Breast epithelium (tissue), 4 donors: ENCODE measurements at places on chromosomes 7 and 10. TPM values are rescaled to one million over a fixed set of nuclear protein-coding genes. Genes with fewer than 3 reads are reported as not detected.

DNA sequence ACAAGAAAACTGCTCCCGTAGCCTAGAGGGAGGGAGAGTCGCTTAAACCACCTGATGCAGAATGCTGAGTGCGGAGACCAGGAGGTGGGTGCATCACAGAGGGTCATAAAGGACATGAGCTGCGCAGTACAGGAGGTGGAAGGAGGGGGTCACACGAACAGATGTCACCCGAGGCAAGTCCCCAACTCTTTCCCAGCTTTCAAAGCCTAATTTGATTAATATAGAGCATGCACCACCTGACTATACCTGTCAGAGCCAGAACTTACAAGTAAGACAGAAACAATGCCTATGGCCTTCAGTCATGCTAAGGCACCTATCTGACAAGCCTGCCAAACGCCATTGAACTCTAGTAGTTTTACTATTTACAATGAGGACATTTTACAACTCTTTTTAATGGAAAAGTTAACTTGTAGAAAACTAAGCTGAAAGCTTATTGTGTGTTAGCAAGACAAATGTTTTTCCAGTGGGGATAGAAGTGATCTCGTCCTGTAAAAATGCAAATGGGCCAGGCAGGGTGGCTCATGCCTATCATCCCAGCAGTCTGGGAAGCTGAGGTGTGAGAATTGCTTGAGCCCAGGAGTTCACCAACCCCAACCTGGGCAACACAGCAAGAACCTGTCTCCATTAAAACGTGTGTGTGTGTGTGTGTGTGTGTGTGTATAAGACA, 1.1 kb upstream of the VOPP1 start:
- DNase-seq = no peak

GRCh38 chr7:157843336-157844140, 506.7 kb downstream of the DNAJB6 start:
- DNase-seq = no peak

GRCh38 chr10:69879634-69880257, 78.0 kb downstream of the COL13A1 start:
- DNase-seq = no peak

- no peak for DNase-seq
Measured at GRCh38 chr10:3588816-3589215, 196.2 kb downstream of the KLF6 start.

- no peak for DNase-seq
Measured at GRCh38 chr7:25117226-25118047, 7.6 kb downstream of the CYCS start.

GRCh38 chr10:33772370-33773252, 438.1 kb upstream of the NRP1 start:
- no peak for DNase-seq

DNA sequence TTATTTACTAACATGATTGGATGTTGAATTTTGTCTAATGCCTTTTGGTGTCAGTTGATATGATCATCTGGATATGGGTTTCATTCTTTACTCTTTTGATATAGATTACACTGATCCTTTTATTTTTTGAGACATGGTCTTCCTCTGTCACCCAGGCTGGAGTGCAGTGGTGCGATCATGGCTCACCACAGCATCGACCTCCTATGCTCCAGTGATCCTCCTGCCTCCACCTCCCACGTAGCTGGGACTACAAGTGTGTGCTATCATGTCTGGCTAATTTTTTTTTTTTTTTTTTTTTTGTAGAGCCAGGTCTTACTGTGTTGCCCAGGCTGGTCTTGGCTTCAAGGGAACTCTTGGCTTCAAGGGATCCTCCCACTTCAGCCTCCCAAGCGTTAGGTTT, 27.1 kb downstream of the BMS1 start:
- DNase-seq = no peak

DNA sequence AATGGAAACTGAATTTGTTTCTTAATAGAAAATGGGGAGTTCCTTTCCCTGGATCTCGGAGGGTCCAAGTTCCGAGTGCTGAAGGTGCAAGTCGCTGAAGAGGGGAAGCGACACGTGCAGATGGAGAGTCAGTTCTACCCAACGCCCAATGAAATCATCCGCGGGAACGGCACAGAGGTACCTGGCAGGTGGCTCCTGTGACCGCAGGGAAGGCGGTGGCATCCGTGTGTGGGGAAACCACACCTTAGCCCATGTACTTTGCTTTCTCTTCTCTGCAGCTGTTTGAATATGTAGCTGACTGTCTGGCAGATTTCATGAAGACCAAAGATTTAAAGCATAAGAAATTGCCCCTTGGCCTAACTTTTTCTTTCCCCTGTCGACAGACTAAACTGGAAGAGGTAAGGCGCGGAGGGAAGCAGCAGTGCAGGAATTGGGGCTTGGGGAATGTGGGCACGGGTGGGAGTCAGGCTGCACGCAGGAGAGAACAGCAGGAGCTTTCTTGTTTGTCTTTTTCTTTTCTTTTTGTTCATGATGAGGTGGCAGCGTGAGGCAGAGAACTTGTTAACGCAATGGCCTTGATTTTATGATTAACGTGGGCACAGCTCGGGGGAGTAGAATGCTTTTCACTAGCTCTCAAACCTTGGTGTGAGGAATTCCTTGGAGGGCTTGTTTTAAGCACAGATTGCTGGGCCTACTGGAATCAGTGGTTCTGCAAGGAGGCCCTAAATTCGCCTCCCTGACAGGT, 12.8 kb downstream of the HKDC1 start:
- no peak for DNase-seq

DNA sequence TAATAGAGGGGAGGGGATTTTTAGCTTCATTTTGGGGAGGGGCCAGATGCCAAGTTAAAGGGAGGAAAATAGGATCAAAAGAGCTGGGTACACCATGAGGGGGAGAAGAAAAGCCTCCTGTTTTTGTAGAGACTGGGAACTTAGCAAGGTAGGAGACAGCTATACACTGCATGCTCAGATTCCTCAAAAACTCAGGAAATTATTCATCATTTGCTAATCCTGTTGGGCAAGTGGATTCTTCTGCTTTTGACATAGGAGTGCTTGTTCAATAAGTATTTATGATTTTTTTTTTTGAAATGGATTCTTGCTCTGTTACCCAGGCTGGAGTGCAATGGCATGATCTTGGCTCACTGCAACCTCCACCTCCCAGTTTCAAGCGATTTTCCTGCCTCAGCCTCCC, 73.4 kb downstream of the LYZL2 start:
- no peak for DNase-seq

GRCh38 chr7:13042605-13043236, 355.3 kb downstream of the ARL4A start:
- DNase-seq = no peak

DNA sequence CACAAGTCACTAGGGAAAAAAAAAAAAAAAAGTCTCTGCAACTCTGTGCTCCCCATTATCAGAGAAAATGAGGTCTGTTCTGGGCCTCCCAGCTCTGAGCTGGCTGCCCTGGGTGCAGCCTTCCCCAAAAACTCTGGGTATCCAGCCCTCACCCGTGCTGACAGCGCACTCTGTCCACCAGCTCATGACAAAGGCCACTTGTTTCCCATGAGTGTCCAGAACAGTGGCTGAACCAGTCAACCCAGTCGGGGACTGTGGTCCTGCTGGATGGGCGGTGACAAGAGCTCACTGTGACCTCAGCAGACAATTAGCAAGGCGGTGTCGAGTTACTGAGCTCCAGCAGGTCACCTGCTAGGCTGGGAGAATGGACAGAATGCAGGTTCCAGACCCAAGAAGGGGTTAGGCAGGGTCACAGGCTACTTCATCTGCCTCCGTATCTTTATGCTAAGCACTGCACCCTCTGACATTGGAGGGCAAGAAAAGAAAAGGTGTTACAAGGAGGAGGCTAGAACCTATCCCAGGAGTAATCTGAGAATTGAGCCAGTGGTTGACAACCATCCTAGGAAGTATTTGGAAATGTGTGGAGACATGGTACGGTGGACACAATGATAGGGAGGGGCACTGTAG, 37.2 kb downstream of the DLG5 start:
- DNase-seq = peak; percentile 88

DNA sequence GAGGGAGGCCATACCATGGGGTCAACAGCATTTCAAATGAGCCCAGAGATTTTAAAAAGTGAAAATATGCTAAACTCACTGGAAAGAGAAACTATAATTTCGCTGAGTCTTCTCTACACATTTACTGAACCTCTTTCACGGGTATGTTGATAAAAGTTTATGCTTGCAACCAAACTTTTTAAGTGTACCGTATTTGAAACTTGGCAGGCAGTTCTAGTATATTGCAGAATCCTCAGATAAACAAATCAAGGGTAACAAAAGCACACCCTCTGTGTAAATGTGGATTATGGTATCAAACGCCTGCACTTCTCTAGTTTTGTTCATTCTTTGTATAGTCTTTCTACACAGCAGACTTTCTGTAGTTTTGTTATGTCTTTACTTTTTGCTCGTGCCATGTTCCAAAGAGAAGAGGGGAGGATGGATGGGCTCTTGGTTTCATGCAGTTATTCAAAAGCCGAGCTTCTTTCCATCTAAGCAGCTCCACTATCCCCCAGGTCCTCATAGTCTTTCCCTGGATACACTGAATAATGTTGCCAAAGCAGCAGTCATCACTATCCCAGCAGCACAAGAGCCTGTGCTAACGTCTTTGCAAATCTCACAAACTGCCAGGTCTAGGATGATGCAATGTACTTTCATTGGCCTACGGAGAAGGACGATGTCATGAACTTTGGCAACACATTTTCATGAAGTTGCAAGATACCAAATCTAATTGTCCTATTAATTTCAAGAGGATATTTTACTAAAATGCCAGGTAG, 131.2 kb downstream of the MPP7 start:
- no peak for DNase-seq

GRCh38 chr10:95691281-95691680, 2.4 kb downstream of the TCTN3 start:
- no peak for DNase-seq

DNA sequence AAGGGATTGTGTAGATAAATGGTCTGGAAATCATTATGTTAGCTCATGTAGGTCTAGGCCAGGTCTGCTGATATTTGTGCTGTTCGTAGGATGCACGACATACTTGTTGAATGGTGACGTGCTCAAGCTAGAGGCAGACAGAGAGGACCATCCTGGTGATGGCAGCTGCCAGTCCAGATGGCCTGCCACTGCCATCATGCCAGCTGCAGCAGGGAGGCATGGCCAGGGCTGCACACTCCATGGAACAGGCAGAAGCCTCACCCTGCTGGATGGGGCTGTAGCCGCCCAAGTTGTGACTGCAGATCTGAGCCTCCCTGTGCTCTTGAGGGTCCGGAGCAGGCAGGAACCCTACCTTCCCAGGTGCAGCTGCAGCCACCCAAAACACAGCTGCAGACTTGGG, 80.3 kb downstream of the SPDYE5 start:
- no peak for DNase-seq

DNA sequence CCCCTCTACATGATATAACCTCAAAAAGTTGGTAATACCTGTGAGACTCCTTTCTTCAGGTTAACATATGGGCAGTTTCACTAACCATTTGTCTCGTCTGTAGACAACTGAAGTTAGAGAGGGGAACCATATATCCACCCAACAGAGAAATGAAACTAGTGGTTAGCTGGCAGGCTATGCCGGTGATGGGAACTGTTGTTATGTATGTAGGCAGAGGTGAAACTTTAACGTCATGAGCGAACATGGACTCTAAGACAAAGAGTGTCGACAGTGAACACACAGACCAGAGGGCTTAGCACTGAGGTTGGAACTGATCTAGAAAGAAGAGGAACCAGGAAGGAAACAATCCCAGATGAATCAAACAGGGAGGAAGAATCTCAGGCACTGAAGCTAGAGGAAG, 112.4 kb downstream of the ELMO1 start:
- DNase-seq = no peak

GRCh38 chr10:29302499-29302898, 13.6 kb downstream of the LYZL1 start:
- no peak for DNase-seq

DNA sequence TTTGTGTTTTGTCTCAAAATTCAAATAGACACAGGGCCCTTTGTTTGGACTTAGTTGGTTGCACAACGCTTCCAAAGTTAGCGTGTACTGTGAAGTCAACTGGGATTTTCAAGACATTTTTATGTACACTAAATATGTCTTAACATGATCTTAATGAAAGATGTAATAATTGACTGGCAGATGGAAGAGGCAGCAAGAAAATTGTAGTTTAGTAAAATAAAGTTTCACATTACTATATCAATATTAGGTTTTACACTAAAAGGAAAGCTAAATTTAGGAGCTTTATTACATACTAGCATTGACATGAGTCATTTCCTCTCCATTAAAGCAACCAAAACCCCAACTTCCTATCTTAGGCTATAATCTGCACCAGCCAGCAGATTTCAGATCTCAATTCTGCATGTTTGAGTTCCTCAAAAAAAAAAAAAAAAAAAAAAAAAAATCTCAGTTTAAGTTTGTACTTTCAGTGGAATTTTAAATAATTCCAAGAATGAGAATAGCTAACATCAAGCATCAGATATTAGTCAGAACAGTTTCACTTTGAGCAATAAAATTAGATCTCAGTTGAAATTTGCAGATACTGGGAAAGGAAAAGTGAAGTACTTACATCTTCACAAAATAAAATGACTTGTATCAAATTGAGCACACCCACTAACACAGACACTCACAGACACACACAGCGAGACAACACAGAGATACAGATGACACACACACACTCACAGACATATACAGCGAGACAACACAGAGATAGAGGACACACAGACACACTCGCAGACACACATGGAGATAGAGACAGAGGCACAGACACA, 346.6 kb upstream of the KLF6 start:
- no peak for DNase-seq

- no peak for DNase-seq
Measured at GRCh38 chr7:68205826-68206225, 1209.2 kb downstream of the TYW1 start.

DNA sequence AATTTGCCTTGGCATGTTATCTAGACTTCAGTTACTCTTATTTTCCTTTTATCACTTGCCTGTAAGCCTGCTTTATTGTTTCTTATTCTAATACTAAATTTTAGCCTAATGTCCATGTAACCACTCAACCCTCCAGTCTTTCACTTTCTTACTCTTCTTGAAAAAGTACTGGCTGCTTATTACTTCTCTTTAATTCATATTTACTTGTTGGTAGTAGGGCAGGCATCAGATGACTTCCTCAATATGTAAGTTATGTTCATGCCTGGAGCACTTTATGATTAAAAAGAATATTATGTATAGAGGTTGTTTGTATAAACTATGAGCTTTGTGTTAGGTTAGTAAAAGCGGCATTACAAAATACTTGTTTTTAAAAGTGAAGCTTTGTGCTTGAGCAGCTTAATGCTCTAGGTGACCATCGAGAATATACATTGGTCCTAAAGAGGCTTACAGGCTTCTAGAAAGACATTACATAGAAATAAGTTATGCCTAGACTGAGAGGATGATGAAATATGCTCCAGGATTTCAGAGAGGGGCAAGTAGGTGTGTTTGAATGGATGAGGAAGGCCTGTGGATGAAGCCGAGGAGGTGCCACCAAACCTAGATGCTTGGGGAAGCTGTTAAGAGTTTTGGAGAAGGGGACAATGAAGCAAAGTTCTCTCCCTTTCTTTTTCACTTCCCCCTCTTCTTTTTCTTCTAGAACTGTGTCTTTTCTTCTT, 207.1 kb upstream of the HDAC9 start:
- no peak for DNase-seq

GRCh38 chr10:504121-504611, 185.3 kb downstream of the DIP2C start:
- DNase-seq = no peak

The NUPR2 gene
- not detected for total RNA-seq

The GPR22 gene
- total RNA-seq = not detected

The GPR146 gene
- 24.1 TPM for total RNA-seq

The OR6B1 gene
- total RNA-seq = not detected

The MOGAT3 gene
- not detected for total RNA-seq

The GIMAP4 gene
- total RNA-seq = 29.8 TPM

The OPN1SW gene
- not detected for total RNA-seq

The PRKAR2B gene
- 252 TPM for total RNA-seq

The PRRT4 gene
- total RNA-seq = 3.8 TPM
